ENCODE measurements at places on chromosomes 1 and 21. TPM values are rescaled to one million over a fixed set of nuclear protein-coding genes. Genes with fewer than 3 reads are reported as not detected.

ETV3L gene
- not detected for total RNA-seq

CD247 gene
- total RNA-seq = 258 TPM

SLC45A3 gene
- total RNA-seq = not detected

AMY2B gene
- 12.1 TPM for total RNA-seq

CCDC185 gene
- not detected for total RNA-seq

CR1L gene
- not detected for total RNA-seq

CYP4B1 gene
- not detected for total RNA-seq

RPE65 gene
- total RNA-seq = not detected

OR2T33 gene
- total RNA-seq = not detected

RAB7B gene
- not detected for total RNA-seq

DPT gene
- total RNA-seq = not detected

FCRL2 gene
- total RNA-seq = not detected

NOS1AP gene
- 0.08 TPM for total RNA-seq

SLAMF6 gene
- 23.8 TPM for total RNA-seq

C1QTNF12 gene
- 3.2 TPM for total RNA-seq

DENND2D gene
- total RNA-seq = 331 TPM

AMY1C gene
- total RNA-seq = not detected

SLC45A1 gene
- total RNA-seq = 0.26 TPM

EFNA4 gene
- total RNA-seq = 9.6 TPM

LDLRAD1 gene
- total RNA-seq = not detected

MMEL1 gene
- total RNA-seq = 5.5 TPM

LYPD8 gene
- total RNA-seq = not detected

C1orf87 gene
- total RNA-seq = not detected

PBX1 gene
- total RNA-seq = 0.17 TPM

BCAR3 gene
- total RNA-seq = 0.70 TPM

CSRP1 gene
- 65.6 TPM for total RNA-seq

OBSCN gene
- total RNA-seq = 31.6 TPM

PLCH2 gene
- total RNA-seq = 23.7 TPM

SERPINC1 gene
- total RNA-seq = not detected

LRRC71 gene
- not detected for total RNA-seq

ARHGEF10L gene
- not detected for total RNA-seq

MTMR11 gene
- total RNA-seq = 7.2 TPM

NTRK1 gene
- total RNA-seq = 2.2 TPM

All from activated naive CD4-positive, alpha-beta T cell treated with anti-CD3 and anti-CD28 coated beads, Interleukin-2, amount 10 ng/mL, durations not matched to agents 5 hours and 36 hours (primary cell).